ENCODE measurements at places on chromosomes 2 and 18.

GRCh38 chr2:241047253-241048010 is 49.0 kb downstream of the SNED1 start:
- DNase-seq, result no peak

DNA sequence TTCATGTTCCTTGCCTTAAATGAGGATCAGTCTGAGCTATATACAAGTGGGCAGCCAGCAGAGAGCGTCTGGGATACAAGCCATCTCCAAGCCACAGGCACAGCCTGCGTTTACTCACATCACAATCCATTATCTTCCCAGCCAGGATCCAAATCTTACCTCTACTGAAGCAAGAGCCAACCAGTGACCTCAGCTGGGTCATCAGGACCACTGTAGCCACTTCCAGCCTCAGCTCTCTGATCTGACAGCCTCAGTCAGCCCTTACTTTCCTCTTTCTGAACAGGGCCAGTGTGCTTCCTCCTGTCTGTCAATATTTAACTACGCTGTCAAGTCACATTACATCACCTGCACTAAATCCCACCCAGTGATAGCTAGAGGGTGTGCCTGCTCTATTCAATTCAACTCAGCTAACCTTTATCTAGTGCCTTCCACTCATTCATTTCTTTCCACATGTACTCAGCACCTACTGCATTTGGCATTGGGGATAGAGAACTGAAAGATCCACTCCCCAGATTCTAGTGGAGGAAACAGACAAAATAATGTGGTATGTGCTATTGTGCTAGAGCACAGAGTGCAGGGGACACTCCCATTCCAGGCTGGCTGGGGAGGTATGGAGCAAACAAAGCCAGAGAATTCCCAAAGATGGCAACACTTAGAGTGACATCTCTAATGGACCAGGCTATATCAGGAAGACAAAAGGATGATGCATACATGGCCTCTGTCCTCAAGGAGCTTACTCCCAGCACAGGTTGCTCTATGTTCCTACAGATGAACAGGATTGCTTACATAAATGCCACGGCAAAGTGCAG is 146.5 kb downstream of the NCKAP5 start:
- DNase-seq, result no peak

DNA sequence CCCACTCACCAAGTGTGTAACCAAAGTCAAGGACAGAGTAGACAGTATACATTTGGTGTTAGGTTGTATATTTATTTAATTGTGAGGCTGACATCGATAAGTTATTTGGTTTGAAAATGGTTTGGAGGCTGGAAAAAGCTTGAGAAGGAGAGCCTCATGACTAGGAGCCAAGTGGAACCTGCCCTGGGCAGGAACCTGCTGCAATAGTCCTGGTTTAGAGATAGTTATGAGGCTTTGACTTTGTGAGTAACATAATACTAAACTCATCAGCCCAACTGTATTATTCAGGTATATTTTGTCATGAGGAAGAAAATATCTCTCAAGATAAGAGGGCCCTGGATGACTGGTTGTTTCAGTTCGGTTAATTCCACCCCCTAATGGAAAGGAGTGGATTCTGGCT is 234.3 kb upstream of the CYRIA start:
- DNase-seq, result no peak

- no peak for DNase-seq
Measured at GRCh38 chr2:219951099-219951498, 323.7 kb downstream of the SLC4A3 start.

- no peak for DNase-seq
Measured at GRCh38 chr2:77372636-77373035, 149.5 kb downstream of the LRRTM4 start.

DNA sequence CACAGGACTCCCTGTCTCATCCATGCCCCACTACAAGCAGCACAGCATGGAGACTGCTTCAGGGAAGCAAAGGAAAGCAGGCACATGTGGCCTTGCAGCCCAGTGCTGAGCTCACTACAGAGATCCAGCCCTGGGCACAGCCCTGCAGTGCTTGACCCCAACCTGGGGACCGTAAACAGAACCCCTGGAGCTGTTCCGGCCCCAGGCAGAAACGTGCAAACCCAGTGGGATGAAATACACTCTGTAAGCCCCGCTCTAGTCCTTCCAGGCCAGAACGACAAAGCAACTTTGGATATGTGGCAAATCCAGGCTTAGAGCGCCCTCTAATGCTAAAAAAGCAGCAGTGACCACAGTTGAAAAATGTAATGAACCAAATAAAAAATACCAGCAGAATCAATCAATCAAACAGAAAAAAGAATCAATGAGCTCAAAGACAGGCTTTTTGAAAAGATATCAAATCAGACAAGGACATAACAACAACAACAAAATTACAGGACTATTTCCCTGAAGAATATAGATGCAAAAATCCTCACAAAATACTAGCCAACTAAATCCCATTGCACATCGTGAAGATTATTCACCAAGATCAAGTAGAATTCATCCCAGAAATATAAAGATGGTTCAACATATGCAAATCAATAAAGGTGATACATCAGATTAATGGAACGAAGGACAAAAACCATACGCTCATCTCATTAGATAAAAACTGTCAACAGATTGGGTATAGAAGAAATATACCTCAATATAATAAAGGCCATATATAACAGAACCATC is 45.6 kb downstream of the ZNF519 start:
- no peak for DNase-seq

DNA sequence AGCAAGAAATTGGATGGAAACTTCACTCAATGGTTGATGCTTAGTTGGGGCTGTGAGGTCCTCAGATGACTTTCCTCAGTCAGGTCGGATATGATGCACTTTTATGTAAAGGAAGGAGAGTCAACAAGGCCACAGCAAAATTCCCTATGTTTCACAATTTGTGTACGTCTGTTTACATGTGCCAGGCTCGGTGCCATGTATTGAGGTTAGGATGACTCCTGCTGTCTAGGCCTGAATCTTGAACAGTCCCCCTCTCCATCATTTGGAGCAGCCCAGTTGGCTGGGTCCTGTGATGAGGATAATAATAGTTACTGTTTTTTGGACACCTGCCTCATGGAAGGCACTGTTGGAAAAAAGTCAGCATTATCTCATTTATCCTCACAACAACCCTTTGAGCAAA is 43.1 kb downstream of the VSNL1 start:
- DNase-seq, result no peak

- DNase-seq, result no peak
Measured at GRCh38 chr2:50858156-50858555, 173.8 kb downstream of the NRXN1 start.

DNA sequence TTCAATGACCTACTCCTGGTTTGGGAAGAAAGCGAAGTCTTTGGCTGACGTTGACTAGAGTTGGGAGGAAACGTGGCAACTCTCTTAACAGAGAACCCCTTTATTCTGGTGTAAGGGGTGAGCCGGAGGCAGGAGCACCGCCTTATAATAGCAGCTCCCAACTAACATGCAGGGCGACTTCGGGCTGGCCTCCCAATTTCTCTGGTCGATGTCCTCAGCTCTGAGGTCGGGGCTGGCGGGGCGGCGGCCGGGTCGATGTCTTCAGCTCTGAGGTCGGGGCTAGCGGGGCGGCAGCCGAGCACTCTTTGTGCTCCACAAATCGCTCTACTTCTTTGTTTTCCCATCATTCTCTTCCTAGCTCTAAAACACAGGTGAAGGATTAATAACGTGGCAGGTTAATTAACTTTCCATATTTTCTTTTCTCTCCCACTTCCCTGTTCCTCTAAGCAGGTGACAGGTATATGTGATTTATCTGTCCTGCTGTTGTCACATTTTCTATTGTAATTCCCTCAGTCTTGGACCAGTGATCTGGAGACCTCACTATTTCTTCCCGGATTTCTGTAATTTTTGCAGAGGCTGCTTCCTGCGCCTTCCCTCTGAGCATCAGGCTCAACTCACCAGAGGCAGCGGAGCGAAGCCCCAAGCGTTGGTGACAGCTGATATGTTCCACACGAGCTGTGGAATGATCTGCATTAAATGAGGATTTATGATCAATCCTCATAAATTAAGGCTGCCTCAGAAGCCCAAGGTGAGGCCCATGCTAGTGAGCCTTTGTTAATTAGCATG is 64.3 kb downstream of the ACKR3 start:
- no peak for DNase-seq

DNA sequence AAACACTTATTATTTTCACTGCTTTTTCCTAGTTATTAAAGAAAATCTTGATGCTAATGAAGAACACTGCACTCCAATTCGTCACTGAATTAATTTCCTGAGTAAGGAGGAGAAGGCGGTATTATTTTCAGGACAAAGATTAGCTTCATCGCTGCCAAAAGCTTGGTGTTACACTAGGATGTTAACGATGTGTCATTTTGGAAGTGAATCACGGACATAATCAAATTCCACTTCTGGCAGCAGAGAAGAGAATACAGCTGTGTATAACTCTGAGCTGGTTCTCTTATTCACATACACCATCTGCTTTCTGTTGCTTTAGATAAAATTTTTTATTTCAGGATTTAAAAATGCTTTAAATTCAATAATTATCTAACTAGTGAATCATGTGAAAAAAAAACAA is 74.1 kb downstream of the SCG2 start:
- DNase-seq, result no peak

Measured in stimulated activated CD8-positive, alpha-beta memory T cell treated with anti-CD3 and anti-CD28 coated beads, Interleukin-15, amount 100 ng/mL, for 4 hours (primary cell).